ENCODE measurements at places on chromosomes 1 and 21.
A peak's percentile ranks its signal among the peaks of the same experiment; 100 is the strongest.

DNA sequence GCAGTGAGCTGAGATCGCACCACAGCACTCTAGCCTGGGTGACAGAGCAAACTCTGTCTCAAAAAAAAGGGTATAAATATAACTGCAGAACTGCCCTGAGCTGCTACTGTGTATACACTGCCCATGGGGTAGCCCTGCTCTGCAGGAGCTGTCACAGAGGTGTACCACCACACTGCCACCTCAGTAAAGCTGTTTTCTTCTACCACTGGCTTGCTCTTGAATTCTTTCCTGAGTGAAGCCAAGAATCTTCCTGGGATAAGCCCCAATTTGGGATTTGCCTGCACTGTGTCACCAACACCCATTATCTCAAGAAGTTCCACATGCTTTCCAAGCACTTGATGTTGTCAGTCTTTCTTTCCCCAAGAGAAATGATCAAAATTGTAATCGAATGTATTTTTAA, 30.6 kb upstream of the SLC6A9 start:
- no peak for DNase-seq

DNA sequence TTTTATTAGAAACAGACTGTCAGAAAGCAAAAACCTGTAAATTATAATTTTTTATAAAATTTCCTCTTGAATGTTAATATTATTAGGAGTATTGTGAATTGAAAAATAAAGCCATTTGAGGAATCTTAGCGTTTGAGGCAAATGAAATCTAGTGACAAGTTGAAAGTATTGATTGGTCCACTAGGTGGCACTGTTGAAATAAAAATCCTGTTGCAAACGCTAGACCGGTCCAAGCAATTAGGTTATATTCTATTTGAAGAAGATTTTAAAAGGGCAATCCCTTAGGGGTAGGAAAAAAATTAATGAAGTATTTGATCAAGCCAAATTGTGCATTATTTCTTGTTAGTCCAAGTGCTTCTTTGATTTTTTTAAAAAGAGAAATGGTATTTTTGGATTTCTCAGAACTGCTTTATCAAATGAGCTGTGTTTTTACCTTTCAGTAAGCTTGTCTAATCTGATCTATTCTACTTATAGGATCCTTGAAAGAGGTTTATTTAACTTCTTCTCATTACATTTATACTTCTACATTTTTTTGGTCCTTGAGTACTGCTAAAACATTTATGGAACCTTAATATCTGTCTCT, 57.7 kb downstream of the ATG4C start:
- peak; percentile 32 for DNase-seq

DNA sequence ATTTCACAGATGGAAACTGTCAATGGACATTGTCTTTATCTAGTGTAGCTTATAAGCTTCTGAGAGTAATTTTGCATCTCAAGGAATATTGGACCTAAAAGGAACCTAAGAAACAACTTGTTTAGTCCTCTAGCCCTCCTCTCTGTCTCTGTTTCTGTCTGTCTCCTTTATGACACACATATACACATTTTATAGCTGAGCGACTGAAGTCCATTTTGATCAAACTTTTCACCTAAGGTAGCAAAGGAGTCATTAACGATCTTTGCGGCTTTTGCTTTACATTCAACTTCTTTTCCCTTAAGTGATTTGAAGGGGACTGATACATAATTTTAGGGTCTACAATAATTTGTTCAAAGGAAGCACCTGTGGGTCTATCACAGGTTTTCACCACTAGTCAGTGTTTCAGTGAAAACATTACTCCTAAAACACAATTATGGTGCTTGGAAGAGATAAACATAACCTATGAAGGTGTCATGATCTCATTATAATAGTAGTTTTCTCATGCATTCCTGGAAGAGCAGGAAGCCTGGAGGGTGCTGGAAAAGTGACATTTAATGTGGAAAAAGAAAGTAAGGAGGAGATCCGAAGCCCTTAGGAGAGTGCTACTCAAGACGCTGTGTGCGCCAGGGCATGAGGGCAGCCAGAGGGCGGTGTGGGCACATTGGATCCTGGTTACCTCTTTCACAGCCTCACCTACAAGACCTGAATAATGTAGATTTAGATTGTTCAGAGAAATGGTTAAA, 248.6 kb downstream of the DNM3 start:
- no peak for DNase-seq

DNA sequence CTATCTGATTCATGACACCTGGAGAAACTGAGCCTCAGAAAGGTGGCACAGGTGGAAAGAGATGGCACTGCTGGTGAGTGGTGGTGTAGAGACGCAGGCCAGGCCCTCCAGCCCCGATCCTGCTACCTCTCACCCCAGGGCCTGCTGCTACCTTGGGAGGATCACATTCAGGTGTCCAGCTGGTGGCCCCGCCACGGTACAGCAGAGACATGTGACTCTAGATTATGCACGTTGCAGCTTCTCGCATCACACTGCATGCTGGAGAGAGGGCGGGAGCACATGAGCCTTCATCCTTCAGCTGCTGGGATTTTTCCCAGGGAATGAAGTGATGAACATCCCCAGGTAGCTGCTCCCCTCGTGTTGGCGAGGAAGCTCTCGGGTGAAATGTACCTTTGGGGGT, 32.9 kb downstream of the KAZN start:
- DNase-seq: no peak

- no peak for DNase-seq
Measured at GRCh38 chr1:16006010-16006409, 2.0 kb downstream of the SRARP start.

- DNase-seq: no peak
Measured at GRCh38 chr1:95503278-95504030, 269.4 kb downstream of the RWDD3 start.

GRCh38 chr1:201983380-201983805, 945 bp downstream of the RNPEP start:
- no peak for DNase-seq

GRCh38 chr1:32316903-32317277, 19.1 kb downstream of the MARCKSL1 start:
- no peak for DNase-seq

DNA sequence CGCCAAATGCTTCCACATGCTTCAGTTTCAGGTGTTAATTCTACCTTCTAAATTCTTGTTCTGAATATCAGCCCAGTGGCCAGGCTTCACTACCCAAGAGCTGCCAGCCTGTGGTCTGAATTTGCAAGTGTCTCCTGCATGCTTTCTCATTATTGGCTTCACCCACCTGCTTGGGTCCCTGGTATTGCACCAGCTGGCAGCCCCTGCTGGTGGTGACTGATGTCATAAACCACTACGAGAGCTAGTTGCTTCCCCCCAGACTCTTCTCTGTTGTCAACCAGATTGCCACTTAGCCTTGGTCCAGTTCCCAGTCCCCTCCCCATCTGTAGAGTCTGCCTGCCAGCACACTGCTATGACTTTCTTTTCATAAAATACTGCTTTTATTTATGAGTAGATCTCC, 197.7 kb upstream of the DUSP10 start:
- no peak for DNase-seq

GRCh38 chr1:155017946-155018316, 15.3 kb downstream of the ZBTB7B start:
- DNase-seq: no peak

- no peak for DNase-seq
Measured at GRCh38 chr1:74423471-74423870, 88.9 kb downstream of the LRRC53 start.

GRCh38 chr21:37224861-37225839, 42.0 kb downstream of the VPS26C start:
- DNase-seq: no peak

GRCh38 chr1:63977466-63977865, 203.6 kb downstream of the ROR1 start:
- DNase-seq: no peak

- no peak for DNase-seq
Measured at GRCh38 chr1:101377084-101377835, 140.4 kb downstream of the S1PR1 start.

DNA sequence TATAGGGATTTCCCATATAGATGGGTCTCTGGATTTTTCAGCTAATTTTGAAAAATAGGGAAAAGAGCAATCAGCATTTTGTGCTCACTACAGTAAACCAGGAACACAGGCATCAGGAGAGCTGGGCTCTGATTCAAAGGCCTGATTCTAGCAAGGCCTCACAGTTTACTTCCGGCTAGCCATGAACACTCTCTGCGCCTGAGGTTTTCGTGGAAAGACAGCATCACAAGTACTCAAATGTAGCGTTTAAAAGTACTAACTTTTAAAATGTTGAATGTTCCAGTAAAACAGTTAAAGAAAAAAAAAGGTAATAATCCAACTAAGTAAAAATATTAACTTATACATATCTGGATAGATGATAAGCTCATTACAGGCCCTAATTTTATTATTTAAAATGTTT, 120.6 kb downstream of the SLC45A1 start:
- no peak for DNase-seq

DNA sequence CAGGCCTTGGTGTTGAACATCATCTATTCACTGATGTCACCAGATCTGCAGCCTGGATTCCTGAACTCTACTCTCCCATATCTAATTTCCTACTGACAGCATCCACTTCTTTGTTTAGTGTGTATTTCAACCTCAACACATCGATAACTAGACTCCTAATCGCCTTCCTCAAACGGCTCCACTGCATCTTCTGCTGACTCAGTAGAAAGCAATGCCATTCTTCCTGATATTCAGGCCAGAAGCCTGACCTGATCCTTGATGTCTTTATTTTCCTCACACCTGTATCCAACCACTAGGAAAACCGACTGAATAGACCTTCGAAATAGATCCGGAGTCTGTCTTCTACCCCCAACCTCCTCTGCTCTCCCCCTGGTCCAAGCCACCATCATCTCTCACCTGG, 466.9 kb downstream of the PCP4 start:
- DNase-seq: no peak

DNA sequence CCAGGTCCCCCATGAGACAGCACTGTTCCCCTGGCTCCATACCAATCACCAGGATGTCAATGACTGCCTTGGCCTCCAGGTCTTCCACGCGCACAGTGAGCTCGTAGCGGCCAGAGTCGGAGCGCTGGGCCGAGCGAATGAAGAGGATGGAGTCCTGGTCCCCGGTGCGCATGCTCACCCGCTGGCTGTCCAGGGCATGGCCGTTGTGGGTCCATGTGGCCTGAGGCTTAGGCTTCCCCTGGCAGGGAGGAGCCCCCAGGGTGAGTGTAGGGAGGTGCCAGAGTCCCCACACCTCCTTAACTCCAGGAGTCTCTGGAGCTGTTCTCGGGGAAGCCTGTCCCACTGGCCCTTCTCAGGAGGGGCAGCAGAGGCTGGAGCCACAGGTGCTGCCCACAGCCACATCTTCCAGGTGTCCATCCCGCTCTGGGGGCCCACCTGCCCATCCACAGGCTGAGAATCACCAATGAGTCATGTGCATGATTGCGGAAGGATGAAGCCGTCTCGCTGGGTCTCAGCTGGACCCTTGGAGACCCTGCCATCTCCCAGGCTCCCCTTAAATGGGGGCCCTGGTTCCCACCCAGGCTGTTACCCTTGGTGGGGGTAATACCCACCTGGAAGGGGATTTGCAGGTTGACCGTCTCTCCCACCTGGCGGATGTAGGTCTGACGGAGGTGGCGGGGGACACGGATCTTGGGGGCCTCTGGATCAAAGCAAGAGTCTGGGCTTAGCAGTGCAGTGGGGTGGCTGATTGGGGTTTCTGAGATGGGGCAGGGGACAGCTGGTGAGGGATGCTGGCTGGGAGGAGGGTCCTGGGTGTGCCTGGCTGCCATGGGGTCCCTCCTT, 4.1 kb downstream of the MYBPH start:
- no peak for DNase-seq

DNA sequence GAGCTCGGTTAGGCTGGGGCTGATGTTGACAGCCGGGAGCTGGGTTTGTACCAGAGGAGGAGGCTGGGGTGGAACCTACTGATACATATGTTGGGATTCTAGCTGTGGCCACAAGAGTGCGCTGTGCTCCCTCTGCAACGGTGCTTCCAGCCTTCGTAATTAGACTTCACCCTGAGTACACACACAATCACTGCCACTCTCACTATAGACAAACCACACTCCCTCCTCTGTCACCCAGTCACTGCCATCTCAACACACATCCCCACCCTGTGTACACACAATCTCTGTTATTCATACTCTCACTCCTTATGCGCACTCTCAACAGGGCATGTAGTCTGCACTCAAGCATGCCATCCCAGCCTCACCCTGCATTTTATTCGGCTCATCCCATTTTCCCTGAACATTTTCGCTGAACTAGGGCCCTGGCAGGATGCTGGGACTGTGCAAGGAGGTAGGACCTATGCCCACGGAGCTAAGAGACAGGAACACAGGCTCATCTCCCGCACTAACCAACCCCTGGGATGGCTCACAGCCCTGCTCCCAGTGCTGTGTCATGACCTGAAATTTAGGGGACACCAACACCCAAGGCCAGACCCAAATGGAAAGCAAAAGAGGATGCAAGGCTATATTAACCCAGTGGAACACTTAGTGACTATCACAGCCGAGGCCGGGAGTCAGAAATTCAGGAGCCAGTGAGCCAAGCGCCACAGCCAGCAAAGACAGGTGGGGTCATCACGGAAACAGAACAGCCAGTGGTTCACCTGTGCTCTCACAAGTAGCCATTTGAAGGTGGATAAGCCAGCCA, 5.7 kb downstream of the GJB3 start:
- peak; percentile 44 for DNase-seq

- no peak for DNase-seq
Measured at GRCh38 chr1:43994794-43995790, 3.7 kb downstream of the CCDC24 start.

DNA sequence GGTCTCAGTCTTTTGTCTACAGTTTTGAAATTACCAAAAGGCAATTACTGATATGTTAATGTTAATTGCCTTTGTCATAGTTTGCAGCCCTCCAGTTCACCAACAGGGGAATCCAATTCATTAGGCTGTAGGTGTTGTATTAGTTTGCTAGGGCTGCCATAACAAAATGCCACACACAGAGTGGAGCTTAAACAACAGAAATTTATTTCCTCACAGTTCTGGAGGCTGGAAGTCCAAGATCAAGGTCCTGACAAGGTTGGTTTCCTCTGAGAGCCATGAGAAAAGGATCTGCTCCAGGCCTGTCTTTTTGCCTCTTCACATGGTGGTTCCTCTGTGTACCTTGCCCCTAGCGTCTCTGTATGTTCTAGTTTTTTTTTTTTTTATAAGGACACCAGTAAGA, 1.3 kb downstream of the RTCA start:
- DNase-seq: no peak

DNA sequence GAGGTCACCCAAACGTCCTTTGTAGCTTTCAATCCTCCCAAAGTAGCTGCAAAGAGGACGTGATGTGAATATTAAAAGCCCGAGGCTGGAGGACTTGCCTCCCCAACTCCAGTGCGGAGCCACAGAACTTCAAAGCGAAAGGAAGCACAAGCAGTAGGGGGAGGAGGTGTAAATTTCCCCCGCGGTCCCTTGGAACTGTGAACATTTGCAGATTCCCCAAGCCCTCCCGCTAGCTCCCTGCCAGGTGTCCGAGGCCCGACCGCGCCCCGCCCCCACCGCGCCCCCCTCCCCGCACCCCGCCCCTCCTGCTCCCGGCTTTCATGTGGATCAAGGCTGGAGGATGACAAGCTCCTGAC, 41.5 kb upstream of the HAO2 start:
- no peak for DNase-seq
